ENCODE measurements at places on chromosomes 12 and 14. TPM values are rescaled to one million over a fixed set of nuclear protein-coding genes. Genes with fewer than 3 reads are reported as not detected.

RFX4 gene
- not detected for total RNA-seq

GUCY2C gene
- total RNA-seq: not detected

SIX6 gene
- total RNA-seq: not detected

SMIM41 gene
- not detected for total RNA-seq

CATSPERB gene
- total RNA-seq: 0.05 TPM

ZNF891 gene
- 1.4 TPM for total RNA-seq

CCDC196 gene
- not detected for total RNA-seq

DLGAP5 gene
- total RNA-seq: 3.8 TPM

HOXC12 gene
- total RNA-seq: not detected

COX8C gene
- total RNA-seq: not detected

TMTC1 gene
- 0.11 TPM for total RNA-seq

CFAP54 gene
- 0.24 TPM for total RNA-seq

GDF11 gene
- 12.3 TPM for total RNA-seq

- DNase-seq: no peak
These were observed 63.0 kb upstream of the PTHLH start for GRCh38 chr12:28035500-28035899.

GRCh38 chr14:51442513-51443175 is 202.6 kb downstream of the TMX1 start:
- DNase-seq: no peak

GRCh38 chr12:70692681-70693288 is 55.6 kb upstream of the PTPRB start:
- DNase-seq: no peak

DNA sequence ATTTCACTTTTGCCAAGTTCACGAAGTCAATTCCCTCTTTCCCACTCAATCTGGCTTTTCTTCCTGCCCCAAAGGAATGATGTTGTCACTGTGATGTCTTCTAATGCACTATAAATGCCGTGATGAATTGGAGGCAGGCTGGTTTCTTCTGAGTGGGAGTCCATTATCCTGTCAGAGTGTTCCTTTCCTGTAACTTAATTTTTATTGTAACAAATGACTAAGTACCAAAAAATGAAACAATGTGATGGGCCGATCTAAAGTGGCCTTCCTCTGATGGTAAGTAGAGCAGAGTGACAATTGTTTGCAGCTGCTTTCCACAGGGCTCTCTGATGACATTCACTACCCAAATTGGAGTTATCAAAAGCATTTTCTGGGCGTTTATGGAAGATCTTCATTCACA is 22.2 kb downstream of the TMEM30B start:
- DNase-seq: no peak

GRCh38 chr12:124456652-124457152 is 110.7 kb downstream of the NCOR2 start:
- no peak for DNase-seq

- no peak for DNase-seq
These were observed 3.5 kb upstream of the KSR2 start for GRCh38 chr12:117972301-117972700.

GRCh38 chr12:94230357-94230905 is 82.1 kb downstream of the PLXNC1 start:
- no peak for DNase-seq

GRCh38 chr14:100096656-100097055 is 31.4 kb downstream of the EVL start:
- DNase-seq: no peak

- no peak for DNase-seq
These were observed 60.1 kb downstream of the ADCK1 start for GRCh38 chr14:77859934-77860570.

GRCh38 chr12:62763312-62763711 is 171.6 kb downstream of the PPM1H start:
- no peak for DNase-seq

GRCh38 chr14:43983721-43984120 is 523.4 kb downstream of the FSCB start:
- no peak for DNase-seq

- no peak for DNase-seq
These were observed 304.1 kb upstream of the SSTR1 start for GRCh38 chr14:37903343-37904191.

- no peak for DNase-seq
These were observed 29.5 kb upstream of the MSRB3 start for GRCh38 chr12:65248656-65249633.

DNA sequence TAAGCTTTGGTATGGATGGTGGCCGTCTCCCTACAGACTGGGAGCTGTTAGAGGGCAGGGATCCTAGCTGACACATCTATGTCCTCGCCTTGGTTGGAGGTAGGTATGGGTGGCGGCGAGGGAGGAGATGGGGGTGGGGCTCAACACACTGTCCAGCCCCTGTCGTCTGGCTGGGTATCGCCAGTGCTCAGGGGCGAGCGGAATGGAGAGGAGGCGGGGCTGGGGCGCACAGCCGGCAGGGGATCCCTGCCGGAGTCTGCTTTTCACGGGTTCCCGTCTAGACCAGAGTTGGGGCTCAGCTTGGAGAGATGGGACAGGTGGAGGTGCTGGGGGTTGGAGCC is 16.1 kb downstream of the TAMALIN start:
- DNase-seq: no peak

GRCh38 chr12:1065629-1066028 is 74.6 kb downstream of the ERC1 start:
- DNase-seq: no peak

DNA sequence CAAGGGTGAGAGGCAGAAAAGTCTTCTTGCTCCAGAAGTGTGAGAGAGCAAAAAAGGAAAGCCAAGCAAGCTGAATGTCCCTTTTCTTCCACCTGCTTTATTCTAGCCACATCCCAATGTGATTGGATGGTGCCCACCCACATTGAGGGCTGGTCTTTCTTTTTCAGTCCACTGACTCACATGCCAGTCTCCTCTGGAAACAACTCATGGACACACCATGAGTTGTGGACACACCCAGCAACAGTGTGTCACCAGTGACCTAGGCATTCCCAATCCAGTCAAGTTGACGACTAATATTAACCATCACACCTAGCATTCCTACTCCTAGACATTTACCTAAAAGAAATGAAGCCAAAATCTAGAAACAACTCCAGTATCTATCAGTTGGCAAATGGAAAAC is 7.2 kb upstream of the DICER1 start:
- DNase-seq: no peak

- no peak for DNase-seq
These were observed 332.3 kb downstream of the TMEM121 start for GRCh38 chr14:105858676-105859025.

GRCh38 chr12:1947081-1947480 is 28.6 kb upstream of the CACNA2D4 start:
- DNase-seq: no peak

DNA sequence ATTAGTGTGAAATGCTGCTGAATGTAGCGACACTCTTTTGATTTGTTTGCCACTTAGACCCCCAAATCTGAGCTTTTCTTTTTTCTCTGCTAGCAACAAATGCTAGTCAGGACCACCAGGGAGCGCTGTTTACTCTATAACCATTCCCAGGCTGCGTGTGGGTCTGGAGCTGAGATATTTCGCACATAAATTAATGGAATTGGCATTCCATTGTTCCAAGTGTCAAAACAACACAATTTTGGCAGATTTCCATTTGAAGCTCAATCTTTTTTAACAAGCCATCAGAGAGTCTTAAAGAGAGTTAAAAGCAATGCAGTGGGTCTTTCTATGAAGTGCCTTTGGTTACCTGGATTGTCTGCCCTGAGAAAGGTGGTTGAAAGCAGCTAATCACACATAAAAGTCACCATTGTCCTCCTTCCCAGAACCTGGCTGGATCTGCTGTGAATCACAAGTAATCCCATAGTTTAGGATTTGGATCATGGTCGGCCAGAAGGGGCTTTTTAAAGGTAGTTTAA is 7.4 kb upstream of the TMEM132C start:
- DNase-seq: no peak

- no peak for DNase-seq
These were observed 787 bp upstream of the PRMT5 start for GRCh38 chr14:22929961-22930364.

DNA sequence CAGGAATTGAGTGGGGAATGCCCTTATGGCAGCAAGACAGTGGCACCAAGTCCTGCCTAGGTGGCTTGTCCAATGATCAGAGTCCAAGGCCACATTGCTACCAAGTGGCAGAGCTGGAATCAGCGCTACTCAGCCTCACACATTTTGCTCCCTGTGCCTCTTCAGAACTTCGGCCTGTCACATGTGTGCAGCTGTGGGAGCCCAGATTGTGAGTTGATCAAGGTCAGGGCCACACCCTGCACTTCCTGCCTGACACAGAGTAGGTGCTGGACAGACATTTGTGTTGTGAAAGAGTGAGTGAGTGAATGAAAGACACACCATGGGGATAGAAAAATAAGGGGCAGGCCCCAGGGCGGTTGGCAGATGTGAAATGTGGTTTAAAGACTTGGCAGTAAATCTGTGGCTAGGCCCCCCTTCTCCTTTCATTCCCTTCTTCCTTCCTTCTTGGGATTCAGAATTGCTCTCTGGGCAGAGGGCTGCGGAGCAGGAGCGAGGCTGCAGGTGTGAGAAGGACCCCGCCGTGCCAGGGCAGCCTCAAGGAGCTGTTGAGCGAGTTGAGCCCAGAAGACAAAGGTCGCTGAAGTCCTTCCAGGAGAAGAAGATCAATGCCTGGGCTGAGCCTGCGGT is 83.5 kb downstream of the SLC25A47 start:
- peak; percentile 19 for DNase-seq

- no peak for DNase-seq
These were observed 22.2 kb downstream of the TMEM117 start for GRCh38 chr12:43858096-43858495.

DNA sequence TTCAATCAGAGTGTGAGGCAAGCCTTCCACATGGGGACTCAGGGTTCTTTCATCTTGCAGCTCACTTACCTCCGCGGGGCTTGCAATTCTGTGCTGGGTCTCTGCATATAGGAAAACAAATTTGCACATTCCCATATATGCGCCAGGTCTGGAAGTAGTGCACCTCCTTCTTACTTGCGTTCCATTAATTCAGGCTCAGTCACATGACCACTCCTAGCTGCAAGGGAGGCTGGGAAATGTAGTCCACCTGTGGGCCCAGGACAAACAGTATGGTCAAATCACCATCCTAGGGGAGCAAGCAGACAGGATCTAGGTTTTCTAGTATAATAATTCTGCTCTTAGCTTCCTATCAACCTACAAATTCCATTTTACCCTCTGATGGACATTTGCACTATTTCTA is 160.4 kb downstream of the AACS start:
- DNase-seq: no peak

DNA sequence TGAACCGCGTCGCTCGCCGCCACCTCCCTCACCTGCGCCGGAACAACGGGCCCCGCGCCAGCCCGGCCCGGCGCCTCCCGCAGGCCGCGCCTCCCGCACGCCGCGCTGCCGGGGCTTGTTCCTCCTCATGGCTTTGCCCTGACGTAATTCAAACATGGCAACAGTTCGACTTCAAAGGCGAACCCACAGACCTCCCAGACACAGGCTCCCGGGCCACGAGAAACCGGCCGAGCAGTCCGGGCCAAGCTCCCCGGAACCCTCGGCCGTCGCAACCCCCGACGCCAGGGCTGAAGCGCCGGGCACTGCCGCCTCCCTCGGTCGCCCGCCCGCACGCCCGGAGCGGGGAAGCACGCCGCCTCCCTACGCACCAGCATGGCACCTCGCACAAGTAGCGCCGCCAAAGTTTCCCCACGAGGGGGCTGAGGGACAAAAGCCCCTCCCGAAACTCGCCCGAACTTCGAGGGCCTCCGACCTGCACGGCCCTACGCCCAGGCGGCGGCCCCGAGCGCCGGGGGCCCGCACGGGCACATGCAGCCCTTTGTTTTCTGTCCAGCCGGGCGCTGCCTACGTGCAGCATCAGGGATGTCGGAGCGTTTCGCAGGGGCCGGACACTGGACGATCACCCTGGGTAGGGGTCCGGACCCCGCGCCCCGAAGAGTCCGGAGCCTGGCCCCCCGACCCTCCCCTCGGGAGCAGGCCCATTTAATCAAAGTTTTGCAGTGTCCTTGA is 1.7 kb downstream of the SINHCAF start:
- peak; percentile 66 for DNase-seq

GRCh38 chr12:34292736-34293625 is 270.7 kb downstream of the ALG10 start:
- DNase-seq: peak; percentile 0

DNA sequence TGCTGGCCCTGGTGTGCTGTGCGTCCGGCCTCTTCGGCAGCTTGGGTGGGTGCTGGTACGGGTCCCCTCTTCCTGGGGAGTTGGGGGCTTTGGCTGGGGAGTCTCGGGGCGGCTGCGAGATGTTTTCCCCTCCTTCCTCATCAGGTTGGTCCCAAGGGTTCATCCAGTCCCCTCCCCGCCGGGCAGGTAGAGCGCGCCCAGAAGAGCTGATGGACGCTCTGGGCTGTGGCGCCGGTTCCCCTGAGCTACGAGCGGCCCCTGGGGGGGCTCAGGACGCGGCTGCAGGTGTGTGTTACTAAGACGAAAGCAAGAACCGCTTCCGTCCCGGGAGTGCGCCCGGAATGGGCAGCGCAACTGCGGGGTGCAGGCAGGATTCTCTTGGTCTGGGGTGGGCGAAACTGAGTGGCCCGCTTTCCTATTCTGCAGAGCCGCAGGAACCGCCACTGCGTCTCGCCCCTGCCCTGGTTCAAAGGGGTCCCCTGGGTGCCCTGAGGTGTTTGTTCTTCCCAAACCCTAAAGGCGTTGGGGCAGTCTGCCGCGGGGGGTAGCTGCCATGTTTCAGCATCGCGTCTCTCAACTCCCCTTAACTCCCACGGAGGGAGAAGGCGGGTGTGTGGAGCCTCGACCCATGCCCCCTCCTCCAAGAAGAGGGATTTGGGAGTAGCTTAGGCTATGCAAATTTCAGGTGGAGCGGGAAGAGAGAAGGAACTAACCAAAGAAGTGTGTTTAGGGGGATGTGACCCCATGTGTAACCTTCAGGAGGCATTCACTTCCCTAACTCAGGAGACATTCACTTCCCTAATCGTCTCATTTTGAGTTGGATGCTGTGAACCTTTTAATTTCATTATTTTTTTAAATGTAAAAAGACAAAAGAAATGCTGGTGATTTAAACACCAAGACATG is 1.2 kb downstream of the SLC24A4 start:
- no peak for DNase-seq

DNA sequence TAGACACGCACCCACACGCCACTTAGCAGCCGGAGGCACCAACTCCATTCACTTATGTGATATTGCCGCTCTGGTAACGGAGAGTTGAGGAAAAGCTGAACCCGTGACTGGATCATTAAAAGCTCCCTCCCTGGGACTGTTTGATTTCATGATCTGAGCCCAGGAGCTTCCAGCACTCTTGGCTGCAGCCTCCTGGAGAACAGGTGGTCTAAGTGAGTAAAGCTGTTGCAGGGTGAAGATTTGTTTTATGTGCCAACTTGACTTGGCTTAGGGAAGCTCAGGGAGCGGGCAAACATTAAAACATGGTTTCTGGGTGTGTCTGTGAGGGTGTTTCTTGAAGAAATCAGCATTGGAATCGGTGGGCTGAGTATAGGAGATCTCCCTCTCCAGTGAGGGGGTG is 16.9 kb upstream of the TMEM132C start:
- no peak for DNase-seq
